Activated naive CD8-positive, alpha-beta T cell treated with anti-CD3 and anti-CD28 coated beads, Interleukin-2, amount 10 ng/mL, durations not matched to agents 7 days and 5 days (primary cell): ENCODE measurements at places on chromosomes 12 and 14. TPM values are rescaled to one million over a fixed set of nuclear protein-coding genes. Genes with fewer than 3 reads are reported as not detected.

The SERPINA9 gene
- total RNA-seq: not detected

The C12orf76 gene
- 23.2 TPM for total RNA-seq

GRCh38 chr14:27528328-27528727, 930.5 kb upstream of the NOVA1 start:
- H3K4me1 ChIP-seq: no peaks in the 10 kb centered on the region
- no peaks in the 10 kb centered on the region for H3K36me3 ChIP-seq
- no peaks in the 10 kb centered on the region for H3K27me3 ChIP-seq
- no peak for DNase-seq

The SAMD15 gene
- total RNA-seq: not detected

The VRK1 gene
- 62.8 TPM for total RNA-seq

DNA sequence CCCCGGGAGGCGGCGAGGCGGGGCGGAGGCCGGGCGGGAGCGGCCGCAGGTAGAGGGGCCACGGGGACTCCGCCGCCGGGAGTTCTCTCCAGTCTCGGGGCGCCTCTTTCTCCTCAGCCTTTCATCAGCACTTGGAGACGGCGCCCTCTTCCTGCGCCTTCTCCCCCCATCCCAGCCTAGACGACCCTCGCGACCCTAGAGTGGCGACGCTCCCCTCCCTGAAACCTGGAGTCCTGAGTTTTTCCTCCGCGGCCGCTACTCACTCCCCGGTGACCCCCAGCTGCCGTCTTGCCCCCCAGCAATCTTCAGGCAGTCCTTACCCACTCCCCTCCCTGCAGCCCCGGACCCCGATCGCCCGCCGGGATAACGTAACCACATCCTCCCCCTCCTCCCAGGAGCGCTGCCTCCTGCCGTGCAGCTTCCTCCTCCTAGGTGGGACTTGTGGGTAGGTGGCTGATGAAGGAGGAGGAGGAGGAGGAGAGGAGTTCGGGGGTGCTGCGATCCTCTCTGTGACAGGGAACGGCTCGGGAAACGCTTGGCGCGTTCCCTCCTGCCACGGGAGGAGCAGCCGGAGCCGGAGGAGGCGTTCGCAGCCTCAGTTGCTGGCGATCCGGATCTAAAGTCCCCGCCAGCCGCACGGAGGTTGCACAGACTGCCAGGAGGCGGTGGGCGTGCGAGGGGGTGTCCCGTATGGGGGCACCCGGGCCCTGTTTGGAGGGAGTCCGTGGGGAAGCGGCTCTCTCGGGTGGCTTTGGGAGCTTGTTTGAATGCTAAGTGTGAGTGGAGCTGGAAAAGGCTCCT, 891 bp downstream of the PLEKHA5 start:
- no peak overlapping the region for H3K27ac ChIP-seq
- H3K27me3 ChIP-seq: peaks cover 38% of the 10 kb centered on the region
- DNase-seq: peak; percentile 51
- peaks cover 11% of the 10 kb centered on the region for H3K4me1 ChIP-seq
- H3K36me3 ChIP-seq: no peaks in the 10 kb centered on the region

The RD3L gene
- total RNA-seq: not detected

- H3K27ac ChIP-seq: no peak overlapping the region
- H3K27me3 ChIP-seq: no peaks in the 10 kb centered on the region
- no peak overlapping the region for H3K4me3 ChIP-seq
- no peak for DNase-seq
Measured at GRCh38 chr14:83827383-83827782, 1702.6 kb upstream of the FLRT2 start.

The DDX11 gene
- 196 TPM for total RNA-seq

- peaks cover 25% of the 10 kb centered on the region for H3K4me1 ChIP-seq
- no peak for DNase-seq
- peaks cover 19% of the 10 kb centered on the region for H3K36me3 ChIP-seq
- H3K27ac ChIP-seq: peak overlapping the region; percentile 88
- H3K27me3 ChIP-seq: peaks cover 2% of the 10 kb centered on the region
Measured at GRCh38 chr12:65171073-65171472, 1.7 kb downstream of the LEMD3 start.

The INHBC gene
- 0.14 TPM for total RNA-seq

DNA sequence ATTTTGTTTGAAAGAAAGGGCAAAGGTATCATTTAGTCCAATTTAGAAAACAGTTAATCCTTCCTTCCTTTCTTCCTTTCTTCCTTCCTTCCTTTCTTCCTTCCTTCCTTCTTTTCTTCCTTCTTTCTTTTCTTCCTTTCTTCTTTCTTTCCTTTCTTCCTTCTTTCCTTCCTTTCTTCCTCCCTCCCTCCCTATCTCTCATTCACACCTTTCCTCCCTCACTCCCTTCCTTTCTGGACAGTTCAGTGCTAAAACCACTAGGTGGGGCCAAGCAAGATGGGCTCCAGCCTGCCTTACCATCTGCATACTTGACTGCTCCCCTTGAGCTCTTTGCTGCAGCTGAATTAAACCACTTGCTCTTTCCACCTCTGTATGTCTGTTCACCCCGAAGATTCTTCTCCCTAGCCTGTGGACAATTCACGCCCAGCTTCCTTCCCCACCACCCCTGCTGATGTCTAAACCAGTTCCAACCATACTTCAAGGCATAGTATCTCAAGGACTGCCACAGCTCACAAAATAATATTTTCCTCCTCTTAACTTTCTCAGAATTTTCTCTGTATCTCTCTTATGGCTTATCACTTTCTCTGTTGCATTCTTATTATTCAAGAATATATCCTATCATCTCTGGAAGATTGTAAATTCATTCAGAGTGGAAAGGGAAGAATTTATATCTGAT, 78.0 kb downstream of the DBX2 start:
- H3K27me3 ChIP-seq: no peaks in the 10 kb centered on the region
- H3K4me1 ChIP-seq: peaks cover 16% of the 10 kb centered on the region
- no peak overlapping the region for H3K27ac ChIP-seq
- peaks cover 3% of the 10 kb centered on the region for H3K36me3 ChIP-seq

The CMAS gene
- 34.4 TPM for total RNA-seq

DNA sequence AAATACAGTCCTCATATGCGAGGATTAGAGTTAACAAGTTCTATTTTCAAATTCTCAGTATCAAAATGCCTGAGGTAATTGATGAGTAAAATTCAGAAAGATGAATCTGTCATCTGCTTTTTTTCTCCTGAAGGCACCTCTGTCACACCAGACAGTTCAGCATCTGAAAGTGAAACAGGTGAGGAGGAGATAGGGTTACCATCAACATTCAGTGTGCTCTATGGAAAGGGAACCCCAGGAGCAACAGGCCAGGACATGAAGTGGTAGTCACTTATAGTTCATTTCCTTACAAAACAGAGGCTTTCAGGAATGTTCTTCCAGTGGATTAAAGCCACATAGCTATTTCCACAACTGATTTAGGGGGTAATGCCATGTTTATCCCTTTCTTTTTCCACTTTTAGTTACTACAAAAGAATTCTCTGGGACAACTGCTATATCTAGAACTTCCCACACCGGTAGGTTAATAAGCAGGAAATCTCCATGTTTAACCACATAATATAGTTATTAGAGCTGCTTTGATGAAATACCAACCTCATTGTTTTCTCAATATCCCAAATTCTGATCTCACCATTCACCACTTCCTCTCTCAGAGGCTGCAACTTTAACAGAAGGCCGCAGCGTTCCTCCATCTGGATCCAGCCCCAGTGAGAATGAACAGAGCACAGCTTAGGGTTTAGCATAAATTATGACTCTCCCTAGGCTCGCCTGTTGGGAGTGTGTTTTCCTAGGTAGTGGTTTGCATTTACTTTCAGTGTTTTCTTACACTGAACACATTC, 177.0 kb upstream of the CNTN1 start:
- no peaks in the 10 kb centered on the region for H3K4me1 ChIP-seq
- no peaks in the 10 kb centered on the region for H3K36me3 ChIP-seq
- H3K4me3 ChIP-seq: no peak overlapping the region
- DNase-seq: no peak
- no peak overlapping the region for H3K27ac ChIP-seq

- DNase-seq: no peak
Measured at GRCh38 chr14:69378274-69378673, 19.8 kb downstream of the ERH start.

- H3K27ac ChIP-seq: no peak overlapping the region
- no peaks in the 10 kb centered on the region for H3K4me1 ChIP-seq
- H3K36me3 ChIP-seq: peaks cover 2% of the 10 kb centered on the region
- DNase-seq: no peak
- peaks cover 34% of the 10 kb centered on the region for H3K27me3 ChIP-seq
Measured at GRCh38 chr14:99300190-99300589, 28.2 kb upstream of the BCL11B start.

GRCh38 chr14:99609245-99610170, 5.5 kb upstream of the CCDC85C start:
- no peak overlapping the region for H3K27ac ChIP-seq
- no peak for DNase-seq
- peaks cover 3% of the 10 kb centered on the region for H3K27me3 ChIP-seq
- no peaks in the 10 kb centered on the region for H3K36me3 ChIP-seq
- no peak overlapping the region for H3K4me3 ChIP-seq

- DNase-seq: no peak
- peaks cover 6% of the 10 kb centered on the region for H3K36me3 ChIP-seq
- H3K27ac ChIP-seq: no peak overlapping the region
Measured at GRCh38 chr12:92469837-92470236, 233.0 kb upstream of the PLEKHG7 start.

- no peak overlapping the region for H3K27ac ChIP-seq
- peaks cover 35% of the 10 kb centered on the region for H3K4me1 ChIP-seq
- H3K36me3 ChIP-seq: no peaks in the 10 kb centered on the region
Measured at GRCh38 chr12:52241205-52241842, 8.3 kb downstream of the KRT7 start.

The RPS6KL1 gene
- total RNA-seq: 3.9 TPM
